HuH-7.5 (cell line): ENCODE measurements at places on chromosomes 6 and 20.

DNA sequence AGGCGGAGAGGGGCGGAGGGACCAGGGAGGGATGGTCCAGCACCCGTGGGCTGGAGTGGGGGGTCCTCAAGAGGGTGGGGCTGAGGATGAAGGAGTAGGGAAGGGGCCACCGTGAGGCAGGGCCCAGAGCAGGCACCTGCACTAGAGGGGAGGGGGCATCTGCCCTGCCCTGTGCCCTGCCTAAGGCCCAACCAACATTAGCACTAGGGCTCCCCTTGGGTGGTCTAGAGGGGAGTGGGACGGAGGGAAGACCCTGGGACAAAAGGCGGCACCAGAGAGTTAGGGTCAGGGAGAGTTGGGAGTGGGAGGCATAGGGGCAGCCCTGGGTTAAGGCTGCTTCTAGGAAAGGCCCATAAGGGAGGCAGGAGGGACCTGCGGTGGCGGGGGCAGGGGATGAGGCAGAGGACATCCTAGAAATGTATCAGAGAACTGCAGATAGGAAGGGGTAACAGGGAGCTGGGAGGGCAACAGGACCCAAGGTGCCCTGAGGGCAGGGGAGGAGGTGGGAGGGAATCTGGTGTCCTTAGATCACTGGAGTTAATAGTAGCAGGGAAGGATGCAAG lies 24.5 kb downstream of the HLA-F start:
- DNase-seq: no peak

GRCh38 chr6:35304299-35304698 lies 6.7 kb downstream of the DEF6 start:
- DNase-seq: no peak

DNA sequence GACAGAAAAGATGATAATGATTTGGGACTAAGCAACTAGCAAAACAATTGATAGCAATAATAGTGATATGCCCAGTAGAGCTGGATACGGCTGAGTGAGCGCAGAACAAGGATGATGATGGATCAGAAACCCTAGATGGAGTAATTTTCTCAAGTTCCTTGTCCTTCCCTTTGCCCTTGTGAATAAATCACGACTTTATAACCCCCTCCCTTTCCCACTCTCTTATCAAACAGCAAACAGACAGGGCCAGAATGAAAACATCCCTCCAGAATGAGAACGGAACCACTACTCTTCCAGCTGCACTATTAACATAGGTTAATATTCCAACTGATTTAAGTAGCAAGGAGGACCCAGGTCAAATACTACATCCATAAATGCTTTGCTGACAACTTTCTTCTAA lies 1.3 kb upstream of the MTFR2 start:
- no peak for DNase-seq

DNA sequence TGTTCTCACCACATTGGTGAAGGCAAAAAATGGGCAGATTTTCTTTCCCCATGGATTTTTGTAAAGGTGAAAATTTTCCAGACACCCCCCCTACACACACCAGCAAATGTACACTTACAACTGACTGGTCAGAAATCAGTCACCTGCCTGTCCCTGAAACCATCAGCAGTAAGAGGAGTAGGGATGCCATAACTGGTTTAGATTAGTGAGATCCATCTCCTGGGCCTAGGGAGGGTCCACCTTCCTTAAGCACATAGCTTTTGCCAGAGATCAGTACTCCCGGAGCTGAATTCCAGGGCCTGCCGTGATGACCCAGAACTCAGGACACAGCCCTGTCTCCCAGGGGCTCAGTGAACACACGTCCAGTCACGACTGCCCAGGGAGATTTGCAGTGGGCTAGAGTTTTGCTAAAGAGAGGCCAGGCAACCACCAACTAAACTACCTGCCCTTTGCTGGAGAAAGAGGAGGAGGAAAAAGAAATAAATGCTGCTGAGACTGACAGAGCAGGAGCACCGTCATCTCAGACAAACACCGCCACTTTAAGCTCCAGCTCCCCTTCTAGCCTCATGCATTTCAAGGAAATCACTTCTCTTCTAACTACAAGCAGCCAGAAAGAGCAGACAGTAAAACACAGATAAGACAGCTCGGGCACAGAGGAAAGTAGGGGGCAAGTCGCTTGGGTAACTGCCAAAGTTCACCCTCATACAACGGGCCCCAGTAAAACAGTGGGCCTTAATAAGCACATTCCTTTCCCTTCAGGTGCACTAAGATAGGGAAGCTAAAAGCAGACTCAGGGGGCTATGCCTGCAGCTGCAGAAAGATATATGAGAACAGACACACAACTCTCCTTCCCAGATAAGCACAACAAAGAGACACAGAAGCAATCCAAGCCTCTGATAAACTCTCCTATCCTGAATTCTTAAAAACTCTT lies 82.6 kb upstream of the SPTLC3 start:
- DNase-seq: no peak

DNA sequence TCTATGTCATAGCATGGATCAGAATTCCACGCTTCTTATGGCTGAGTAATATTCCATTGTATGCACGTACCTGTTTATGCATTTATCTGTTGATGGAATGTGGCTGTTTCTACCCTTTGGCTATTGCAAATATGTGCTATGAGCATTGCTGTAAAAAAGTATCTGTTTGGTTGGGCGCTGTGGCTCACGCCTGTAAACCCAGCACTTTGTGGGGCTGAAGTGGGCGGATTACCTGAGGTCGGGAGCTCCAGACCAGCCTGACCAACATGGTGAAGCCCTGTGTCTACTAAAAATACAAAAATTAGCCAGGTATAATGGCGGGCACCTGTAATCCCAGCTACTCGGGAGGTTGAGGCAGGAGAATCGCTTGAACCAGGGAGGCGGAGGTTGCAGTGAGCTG lies 182.4 kb downstream of the BCAS1 start:
- no peak for DNase-seq

DNA sequence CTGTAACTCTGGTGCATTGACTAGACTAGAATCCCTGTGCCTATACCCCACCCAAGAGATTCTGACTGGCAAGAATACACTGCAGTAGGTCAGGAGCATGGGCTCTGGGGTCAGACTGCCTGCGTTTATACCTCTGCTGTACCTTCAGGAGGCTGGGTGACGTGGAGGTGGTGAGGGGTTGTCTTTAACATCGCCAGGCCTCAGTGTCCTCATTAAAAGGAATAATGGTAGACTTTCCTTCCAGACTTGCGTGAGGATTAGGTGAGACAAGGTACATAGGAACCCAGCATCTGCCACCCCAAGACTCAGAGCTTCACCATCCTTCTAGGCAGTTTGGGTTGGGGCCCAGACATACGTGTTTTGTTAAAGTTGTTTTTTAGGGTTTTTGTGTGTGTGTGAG lies 44.3 kb downstream of the TM9SF4 start:
- DNase-seq: no peak

GRCh38 chr6:166286839-166287271 lies 21.3 kb downstream of the PRR18 start:
- DNase-seq: no peak

DNA sequence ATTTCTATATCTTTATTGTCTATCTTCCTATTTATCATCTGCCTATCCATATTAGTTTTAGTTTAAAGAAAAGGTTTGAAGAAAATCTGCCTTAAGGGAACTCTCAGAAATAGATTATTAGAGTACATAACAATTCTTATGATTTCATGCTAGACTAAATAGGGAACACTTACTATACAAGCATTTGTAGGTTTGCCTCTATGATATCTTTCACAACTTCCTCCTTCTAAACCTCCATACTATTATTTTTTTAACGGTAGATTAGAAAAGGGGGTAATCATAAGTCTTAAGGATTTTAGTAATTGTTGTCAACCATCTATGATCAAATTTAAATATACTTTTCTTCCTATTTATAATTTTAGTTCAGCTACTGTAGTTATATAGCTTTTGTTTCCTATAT lies 11.6 kb upstream of the DSE start:
- DNase-seq: no peak

DNA sequence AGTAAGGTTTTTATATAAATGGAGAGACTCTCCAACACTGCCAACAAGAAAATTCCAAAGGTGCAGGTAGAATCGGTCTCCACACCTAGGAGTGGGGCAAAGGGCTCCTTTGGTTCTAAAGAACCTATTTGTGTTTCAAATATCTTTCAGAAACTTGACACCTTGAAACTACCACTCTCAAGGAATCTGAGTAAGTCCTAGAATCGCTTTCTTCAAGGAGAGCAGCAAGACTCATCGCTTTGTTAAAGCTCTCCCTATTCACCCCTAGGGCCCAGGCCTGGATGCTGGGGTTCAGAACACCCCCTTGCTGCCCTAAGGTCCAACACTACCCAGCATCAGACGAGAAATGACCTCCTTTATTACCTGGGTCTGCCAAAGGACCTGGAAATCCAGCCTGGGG lies 2.0 kb downstream of the CLIC5 start:
- DNase-seq: no peak
